ENCODE measurements at places on chromosomes 5 and 9.

GRCh38 chr9:20402273-20402875 is 219.9 kb downstream of the MLLT3 start:
- DNase-seq: no peak

GRCh38 chr5:134115806-134116175 is 1.3 kb downstream of the TCF7 start:
- no peak for DNase-seq

DNA sequence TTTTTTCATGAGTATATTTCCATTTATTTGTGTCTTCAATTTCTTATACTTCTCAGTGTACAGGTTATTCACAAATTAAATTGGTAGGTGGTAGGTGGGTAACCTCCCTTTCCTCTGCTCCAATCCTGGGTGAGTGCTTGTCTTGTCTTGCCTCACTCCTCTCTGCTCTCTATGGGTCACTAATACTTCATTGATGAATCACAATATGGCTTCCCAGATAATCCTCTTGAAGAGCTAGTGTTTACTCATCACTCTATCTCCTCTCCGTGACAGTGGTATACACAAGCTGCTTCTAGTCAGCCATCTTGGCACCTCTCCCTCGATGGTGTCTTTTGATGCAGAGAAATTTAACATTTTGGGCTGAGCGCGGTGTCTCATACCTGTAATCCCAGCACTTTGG is 331.8 kb upstream of the NMUR2 start:
- no peak for DNase-seq

DNA sequence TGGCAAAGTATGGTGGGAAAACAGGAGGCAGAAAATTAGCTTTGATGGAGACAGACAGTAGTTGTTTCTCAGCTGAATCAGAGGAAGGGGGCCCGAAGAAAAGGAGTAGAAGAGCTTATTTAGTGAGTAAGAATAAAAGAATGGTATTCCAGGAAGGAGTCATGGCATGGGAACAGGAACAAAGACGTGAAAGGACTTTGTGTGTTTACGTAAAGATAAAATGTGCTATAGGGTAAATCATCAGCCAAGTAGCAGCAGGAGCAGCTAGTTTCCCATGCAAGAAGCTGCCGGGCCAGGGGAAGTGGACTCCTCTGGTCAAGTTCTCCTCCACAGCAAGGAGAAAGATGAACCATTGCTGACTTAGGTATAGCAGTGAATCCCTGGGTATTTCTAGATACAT is 454.5 kb downstream of the HINT1 start:
- no peak for DNase-seq

DNA sequence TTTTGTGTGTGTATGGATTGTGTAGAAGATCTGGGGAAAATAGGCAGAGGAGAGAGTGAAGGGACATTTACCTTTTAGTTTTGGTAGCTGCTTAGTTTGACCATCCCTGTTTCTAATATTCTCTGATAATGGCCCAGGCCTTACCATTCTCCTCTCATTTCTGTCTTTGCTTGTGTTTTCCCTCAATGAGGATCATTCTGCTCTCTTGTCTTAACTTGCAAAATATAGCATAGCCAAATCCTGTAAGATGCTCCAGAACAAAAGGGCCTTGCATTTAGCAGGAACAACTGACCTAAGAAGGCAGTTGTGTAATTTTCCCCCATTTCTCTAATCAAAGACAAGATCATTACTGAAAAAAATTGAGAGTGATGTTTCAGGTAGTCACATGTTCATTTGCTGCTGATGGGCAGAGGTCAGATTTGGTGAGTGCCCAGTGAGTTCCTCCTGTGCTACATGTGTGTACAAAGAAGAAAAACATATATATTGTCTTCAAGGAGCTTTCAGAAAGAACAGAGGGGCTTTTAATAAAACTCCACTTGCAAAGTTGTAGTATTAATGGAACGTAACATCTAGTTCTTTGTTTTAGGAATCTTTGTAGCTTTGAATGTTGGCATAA is 139.5 kb downstream of the KDM4C start:
- DNase-seq: no peak

DNA sequence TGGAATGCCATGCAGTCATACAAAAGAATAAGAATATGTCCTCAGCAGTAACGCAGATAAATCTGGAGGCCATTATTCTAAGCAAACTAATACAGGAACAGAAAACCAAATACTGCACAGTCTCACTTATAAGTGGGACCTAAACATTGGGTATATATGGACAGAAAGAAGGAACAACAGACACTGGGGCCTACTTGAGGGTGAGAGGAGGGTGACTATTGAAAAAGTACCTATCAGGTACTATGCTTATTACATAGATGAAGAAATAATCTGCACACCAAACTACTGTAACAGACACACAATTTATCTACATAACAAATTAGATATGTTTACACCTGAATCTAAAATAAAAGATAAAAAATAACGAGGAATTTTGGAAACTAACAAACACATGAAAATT is 38.8 kb downstream of the MEIKIN start:
- no peak for DNase-seq

GRCh38 chr5:139404484-139404840 is 573 bp upstream of the SPATA24 start:
- DNase-seq: no peak

GRCh38 chr5:104431981-104432380 is 869.4 kb upstream of the NUDT12 start:
- no peak for DNase-seq

GRCh38 chr5:17233488-17233887 is 16.1 kb downstream of the BASP1 start:
- no peak for DNase-seq

- DNase-seq: no peak
Observed at GRCh38 chr9:1236061-1236460, 185.9 kb downstream of the DMRT2 start.

DNA sequence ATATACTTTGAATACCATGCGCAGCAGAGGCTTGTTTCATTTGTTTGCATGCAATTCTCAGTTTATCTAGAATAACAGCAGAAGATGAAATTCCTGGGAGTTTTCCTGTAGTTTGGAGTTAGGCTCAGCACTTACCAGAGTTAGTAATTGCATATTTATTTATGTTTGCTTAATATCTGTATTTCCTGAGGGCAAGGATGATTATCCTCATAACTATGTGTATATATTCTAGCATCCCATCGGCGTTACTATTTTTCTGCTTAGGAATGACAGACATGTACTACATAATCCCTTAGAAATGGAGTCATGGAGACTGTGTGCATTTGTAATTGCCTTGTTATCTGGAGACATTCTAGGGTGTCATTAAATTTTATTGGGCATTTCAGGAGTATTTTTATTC is 1184.8 kb downstream of the DTWD2 start:
- DNase-seq: no peak

- DNase-seq: no peak
Observed at GRCh38 chr9:134422301-134423090, 96.2 kb downstream of the RXRA start.
